ENCODE measurements at places on chromosomes 2 and 18. TPM values are rescaled to one million over a fixed set of nuclear protein-coding genes. Genes with fewer than 3 reads are reported as not detected.

GRCh38 chr2:190506666-190507065 is 27.9 kb downstream of the NEMP2 start:
- no peak overlapping the region for H3K4me3 ChIP-seq
- no peaks in the 10 kb centered on the region for H3K36me3 ChIP-seq
- H3K4me1 ChIP-seq, result no peaks in the 10 kb centered on the region
- no peak for DNase-seq
- H3K27ac ChIP-seq, result no peak overlapping the region

- no peak overlapping the region for H3K27ac ChIP-seq
- DNase-seq, result no peak
- no peaks in the 10 kb centered on the region for H3K27me3 ChIP-seq
- no peaks in the 10 kb centered on the region for H3K4me1 ChIP-seq
- H3K4me3 ChIP-seq, result no peak overlapping the region
These were observed 184.9 kb downstream of the UBE2E3 start for GRCh38 chr2:181165199-181165868.

GRCh38 chr2:111118981-111119821 is 1.5 kb upstream of the BCL2L11 start:
- no peak for DNase-seq
- no peak overlapping the region for H3K27ac ChIP-seq
- H3K4me1 ChIP-seq, result peaks cover 57% of the 10 kb centered on the region
- H3K27me3 ChIP-seq, result peaks cover 54% of the 10 kb centered on the region
- peak overlapping the region; percentile 16 for H3K4me3 ChIP-seq

DNA sequence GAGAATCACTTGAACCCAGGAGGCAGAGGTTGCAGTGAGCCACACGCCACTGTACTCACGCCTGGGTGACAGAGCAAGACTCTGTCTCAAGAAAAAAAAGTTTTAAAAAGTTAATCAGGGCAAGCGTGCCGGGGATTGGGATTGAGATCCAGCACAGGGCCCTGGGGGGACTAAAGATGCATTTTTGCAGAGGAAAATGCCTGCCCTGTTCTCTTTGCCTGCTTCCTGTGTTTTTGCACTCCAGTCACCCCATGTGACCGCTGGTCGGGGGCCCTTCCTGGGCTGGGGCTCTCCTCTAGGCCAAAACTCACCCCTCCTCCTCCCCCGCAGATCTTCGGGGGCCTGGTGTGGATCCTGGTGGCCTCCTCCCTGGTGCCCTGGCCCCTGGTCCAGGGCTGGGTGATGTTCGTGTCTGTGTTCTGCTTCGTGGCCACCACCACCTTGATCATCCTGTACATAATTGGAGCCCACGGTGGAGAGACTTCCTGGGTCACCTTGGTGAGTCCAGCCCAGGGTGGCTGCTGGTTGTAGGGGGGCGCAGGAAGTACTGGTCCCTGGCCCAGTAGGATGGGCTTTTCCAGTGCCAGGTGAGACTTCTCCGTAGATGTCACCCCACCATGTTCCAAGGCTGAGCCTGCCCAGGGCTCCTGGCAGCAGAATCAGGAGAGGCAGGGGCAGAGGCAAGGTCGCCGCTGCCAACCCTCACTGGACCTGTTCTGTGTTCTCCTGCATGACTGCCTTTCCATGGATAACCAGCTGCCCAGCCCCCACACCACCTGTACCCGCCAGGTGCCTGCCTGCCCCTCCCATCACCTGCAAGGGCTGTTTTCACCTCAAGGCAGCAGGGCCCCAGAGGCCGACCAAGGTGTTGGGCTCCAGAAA is 22.4 kb downstream of the MAL start:
- DNase-seq, result no peak
- H3K4me3 ChIP-seq, result no peak overlapping the region
- peaks cover 14% of the 10 kb centered on the region for H3K4me1 ChIP-seq
- no peaks in the 10 kb centered on the region for H3K27me3 ChIP-seq
- H3K36me3 ChIP-seq, result no peaks in the 10 kb centered on the region

DNA sequence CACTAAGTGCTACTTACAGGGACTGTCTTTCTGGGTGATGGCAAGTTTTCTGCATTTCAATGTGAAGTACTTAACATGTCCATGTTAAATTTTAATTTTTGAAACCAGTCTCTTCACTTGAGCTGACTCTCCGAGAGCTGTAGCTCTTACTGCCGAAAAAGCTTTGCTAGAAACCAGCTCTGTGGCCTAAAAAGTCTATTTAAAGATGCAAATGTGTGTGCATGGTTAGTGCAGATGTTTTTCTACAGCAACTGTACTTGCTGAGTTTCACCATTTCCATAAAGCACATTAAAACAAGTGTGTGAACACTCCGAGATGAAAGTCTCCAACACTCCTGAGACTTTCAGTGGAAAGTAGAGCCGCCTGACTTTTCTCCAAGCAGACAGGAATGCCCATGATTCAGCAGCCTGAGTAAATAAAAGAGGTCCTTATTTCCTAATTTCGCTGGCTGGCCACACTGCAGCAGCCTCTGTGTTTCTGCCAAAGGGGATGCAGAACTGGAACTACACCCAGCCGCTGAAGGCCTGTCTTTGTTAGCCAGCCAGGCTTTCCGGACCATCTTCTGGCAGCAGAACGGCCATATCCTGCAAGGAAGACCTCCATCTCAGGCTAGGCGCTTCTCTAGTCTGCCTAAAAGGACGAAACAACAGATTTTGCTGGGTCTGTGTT is 121.2 kb downstream of the ZNF521 start:
- DNase-seq, result peak; percentile 61
- peak overlapping the region; percentile 6 for H3K4me3 ChIP-seq
- H3K36me3 ChIP-seq, result peaks cover 9% of the 10 kb centered on the region
- peak overlapping the region; percentile 88 for H3K27ac ChIP-seq
- peaks cover 7% of the 10 kb centered on the region for H3K4me1 ChIP-seq

DNA sequence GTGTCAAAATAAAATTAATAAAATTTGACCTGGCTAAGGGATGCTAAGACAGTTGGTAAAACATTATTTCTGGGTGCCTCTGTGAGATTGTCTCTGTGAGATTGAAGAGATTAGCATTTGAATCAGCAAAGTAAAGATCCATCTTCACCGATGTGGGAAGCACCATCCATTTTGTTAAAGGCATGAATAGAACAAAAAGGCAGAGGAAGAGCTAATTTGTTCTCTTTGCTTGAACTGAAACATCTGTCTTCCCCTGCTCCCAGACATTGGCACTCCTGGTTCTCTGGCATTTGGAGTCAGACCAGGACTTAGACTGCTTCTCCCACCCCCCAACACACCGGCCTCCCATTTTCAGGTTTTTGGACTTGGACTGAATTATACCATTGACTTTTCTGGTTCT is 603.8 kb upstream of the LINC00305 start:
- no peak overlapping the region for H3K4me3 ChIP-seq
- no peaks in the 10 kb centered on the region for H3K4me1 ChIP-seq
- no peaks in the 10 kb centered on the region for H3K36me3 ChIP-seq
- H3K27me3 ChIP-seq, result no peaks in the 10 kb centered on the region
- H3K27ac ChIP-seq, result no peak overlapping the region

DNA sequence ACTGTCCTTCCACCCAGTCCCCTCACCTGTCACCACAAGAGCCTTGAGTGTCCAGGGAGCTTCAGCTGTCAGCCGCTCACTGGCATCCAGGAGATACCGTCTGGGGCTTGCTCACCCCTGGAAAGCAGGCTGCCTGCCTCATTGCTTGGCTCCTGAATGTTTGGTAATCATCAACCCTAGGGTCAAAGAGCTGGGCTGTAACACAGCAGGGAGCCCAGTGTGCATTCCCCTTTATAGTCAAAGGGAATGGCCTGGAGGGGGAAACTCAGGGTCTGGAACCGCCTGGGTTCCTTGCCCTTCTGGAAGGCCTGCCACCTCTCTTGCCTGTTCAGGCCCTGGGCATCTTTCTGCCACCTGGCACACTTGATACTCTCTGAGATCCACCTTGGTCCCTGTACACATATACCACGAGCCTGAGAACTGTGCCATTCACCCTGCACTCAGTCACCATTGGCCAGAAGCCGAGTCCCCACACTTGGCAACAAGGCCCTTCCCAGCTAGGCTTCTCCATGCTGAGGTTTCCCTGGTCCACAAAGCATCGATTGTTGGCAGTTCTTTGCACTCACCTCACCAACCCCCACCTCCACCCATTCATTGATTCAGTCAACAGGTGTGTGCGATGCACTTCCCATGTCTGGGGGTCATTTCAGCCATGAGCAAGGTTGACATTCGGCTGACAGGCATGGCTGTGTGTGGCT is 35.0 kb downstream of the TPRKB start:
- no peaks in the 10 kb centered on the region for H3K27me3 ChIP-seq
- H3K4me3 ChIP-seq, result no peak overlapping the region
- no peak for DNase-seq

- no peak overlapping the region for H3K4me3 ChIP-seq
- no peaks in the 10 kb centered on the region for H3K4me1 ChIP-seq
- H3K36me3 ChIP-seq, result peaks cover 3% of the 10 kb centered on the region
- no peak for DNase-seq
These were observed 44.2 kb upstream of the ARL5A start for GRCh38 chr2:151872463-151872862.

DNA sequence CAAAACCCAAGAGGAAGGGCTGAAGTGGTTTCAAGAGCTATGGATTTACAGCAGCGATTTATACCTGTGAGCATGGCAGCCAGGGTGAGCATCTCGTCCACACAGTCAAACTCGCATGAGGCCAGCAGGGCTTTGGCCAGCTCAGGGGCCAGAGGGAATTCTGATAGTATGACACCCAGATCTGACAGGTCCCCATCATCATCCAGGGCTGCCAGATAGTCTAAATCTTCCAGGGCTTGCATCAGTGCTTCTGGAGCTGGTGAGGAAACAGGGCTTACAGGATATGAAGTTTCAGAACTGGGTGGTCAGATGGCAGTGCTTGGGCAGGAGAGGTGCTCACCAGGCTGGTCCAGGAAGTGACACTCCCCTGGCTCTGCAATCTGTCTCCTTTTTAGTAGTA is 3.5 kb downstream of the DQX1 start:
- H3K36me3 ChIP-seq, result peaks cover 20% of the 10 kb centered on the region
- DNase-seq, result no peak
- H3K27ac ChIP-seq, result no peak overlapping the region
- no peaks in the 10 kb centered on the region for H3K4me1 ChIP-seq
- H3K4me3 ChIP-seq, result no peak overlapping the region

DNA sequence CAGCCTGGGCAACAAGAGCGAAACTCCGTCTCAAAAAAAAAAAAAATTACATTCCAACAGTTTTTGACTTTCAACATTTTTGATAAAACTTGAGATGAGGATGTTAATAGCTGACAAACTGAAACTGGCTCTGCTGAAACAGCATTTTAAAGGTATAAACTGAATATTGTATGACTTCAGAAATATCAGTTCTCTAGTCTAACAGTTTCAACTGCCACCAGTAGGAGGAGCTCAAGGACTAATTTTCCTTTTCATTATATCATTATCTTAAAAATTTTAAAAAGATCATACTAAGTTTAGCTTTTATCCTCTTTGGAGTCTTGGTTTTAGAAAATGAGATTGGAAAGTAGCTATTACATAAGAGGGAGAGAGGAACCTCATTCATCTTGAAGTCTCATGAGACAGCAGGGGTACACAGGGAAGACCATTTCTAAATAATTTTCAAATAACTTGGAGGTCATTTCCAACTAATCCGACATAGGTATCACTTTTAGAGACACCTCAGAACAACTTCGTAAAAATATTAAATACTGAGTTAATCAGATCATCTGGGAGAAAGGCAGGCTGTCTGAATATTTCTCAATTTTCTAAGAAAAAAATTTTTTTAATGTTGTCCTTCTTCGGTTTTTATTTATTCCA is 37.6 kb upstream of the MCM6 start:
- no peak overlapping the region for H3K4me3 ChIP-seq
- H3K27me3 ChIP-seq, result no peaks in the 10 kb centered on the region
- H3K27ac ChIP-seq, result no peak overlapping the region
- H3K4me1 ChIP-seq, result no peaks in the 10 kb centered on the region
- no peaks in the 10 kb centered on the region for H3K36me3 ChIP-seq

DNA sequence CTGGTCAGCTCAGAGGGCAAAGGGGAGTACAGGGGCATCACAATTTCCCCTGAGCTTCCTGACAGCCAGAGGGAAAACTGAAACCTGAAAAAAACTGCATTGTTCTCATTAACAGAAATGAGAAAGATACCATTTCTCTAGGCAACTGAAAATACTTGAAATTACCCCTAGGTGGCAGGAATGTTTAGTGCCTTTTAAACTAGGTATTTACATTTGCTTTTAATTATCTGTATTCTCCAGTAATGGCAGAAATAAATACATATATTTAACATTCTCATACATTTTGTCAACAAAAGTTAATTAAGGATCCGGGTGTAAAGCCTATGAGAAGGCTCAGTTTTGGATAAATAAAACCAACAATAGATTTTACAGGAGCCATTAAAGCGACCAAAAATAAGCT is 34.5 kb downstream of the RPL31 start:
- no peaks in the 10 kb centered on the region for H3K4me1 ChIP-seq
- peak; percentile 26 for DNase-seq
- no peak overlapping the region for H3K27ac ChIP-seq
- peaks cover 38% of the 10 kb centered on the region for H3K36me3 ChIP-seq
- no peak overlapping the region for H3K4me3 ChIP-seq

GRCh38 chr18:50816419-50817166 is 3.2 kb downstream of the MRO start:
- H3K27me3 ChIP-seq, result no peaks in the 10 kb centered on the region
- H3K27ac ChIP-seq, result no peak overlapping the region
- no peak overlapping the region for H3K4me3 ChIP-seq
- peak; percentile 14 for DNase-seq
- peaks cover 21% of the 10 kb centered on the region for H3K4me1 ChIP-seq

EVX2 gene
- 1.1 TPM for polyA plus RNA-seq

ACTG2 gene
- polyA plus RNA-seq, result 5.5 TPM

SRD5A2 gene
- 0.22 TPM for polyA plus RNA-seq

GPR35 gene
- polyA plus RNA-seq, result 1.9 TPM

DSC3 gene
- 0.78 TPM for polyA plus RNA-seq

CHRND gene
- polyA plus RNA-seq, result 0.40 TPM

LCT gene
- 0.06 TPM for polyA plus RNA-seq

PRKAG3 gene
- polyA plus RNA-seq, result not detected

RAB17 gene
- 2.7 TPM for polyA plus RNA-seq

MYL12B gene
- polyA plus RNA-seq, result 244 TPM

Data from spinal cord (tissue), 10 donors.